ENCODE measurements at places on chromosomes 1 and 21. TPM values are rescaled to one million over a fixed set of nuclear protein-coding genes. Genes with fewer than 3 reads are reported as not detected.

The ANP32E gene
- 12.3 TPM for total RNA-seq

The SPRR2D gene
- 69.2 TPM for total RNA-seq

The PTPRU gene
- total RNA-seq: 29.2 TPM

The S100A9 gene
- total RNA-seq: 11.0 TPM

GRCh38 chr1:22791831-22792347 is 81.2 kb downstream of the EPHB2 start:
- no peaks in the 10 kb centered on the region for H3K36me3 ChIP-seq
- DNase-seq: no peak
- H3K27me3 ChIP-seq: no peaks in the 10 kb centered on the region

- no peaks in the 10 kb centered on the region for H3K36me3 ChIP-seq
- no peak overlapping the region for H3K27ac ChIP-seq
- no peak for DNase-seq
- no peaks in the 10 kb centered on the region for H3K27me3 ChIP-seq
- H3K4me1 ChIP-seq: peaks cover 41% of the 10 kb centered on the region
These were observed 3.1 kb upstream of the EVA1B start for GRCh38 chr1:36326499-36326898.

DNA sequence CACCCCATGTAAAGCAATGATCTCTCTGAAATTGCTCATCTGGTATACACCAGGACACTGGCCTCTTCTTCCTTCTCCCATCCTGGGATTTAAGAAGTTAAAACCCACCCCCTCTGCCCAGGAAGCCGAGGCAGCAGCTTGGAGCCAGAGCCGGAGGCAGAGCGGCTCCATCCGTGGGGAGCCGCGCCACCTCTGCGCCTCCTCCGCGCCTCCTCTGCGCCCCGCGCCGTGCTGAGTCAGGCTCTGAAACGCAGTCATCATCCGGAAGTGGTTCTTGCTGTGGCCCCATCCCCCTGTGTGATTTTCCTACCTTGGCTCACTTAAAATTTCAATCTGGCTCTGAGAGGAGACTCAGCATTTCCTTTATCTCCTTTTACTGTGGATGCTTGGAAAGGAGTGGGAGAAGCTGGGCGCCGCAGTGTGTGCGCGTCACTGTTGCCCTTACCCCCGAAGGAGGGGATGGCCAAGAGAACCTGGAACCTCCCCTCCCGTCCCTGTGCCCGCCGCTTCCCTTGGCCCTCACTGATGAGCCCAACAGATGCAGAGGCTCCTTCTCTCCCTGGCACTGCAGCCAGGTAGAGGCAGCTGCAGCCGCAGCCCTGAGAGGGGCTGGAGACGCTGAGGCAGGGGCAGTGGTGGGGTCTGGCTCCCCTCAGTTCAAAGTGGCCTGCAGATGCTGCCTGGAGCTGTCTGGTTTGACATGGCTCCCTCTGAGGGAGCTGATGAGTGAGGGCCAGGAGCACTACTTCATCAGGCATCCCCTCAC is 15.3 kb upstream of the NPHP4 start:
- no peaks in the 10 kb centered on the region for H3K27me3 ChIP-seq
- no peak overlapping the region for H3K27ac ChIP-seq
- no peak overlapping the region for H3K4me3 ChIP-seq

DNA sequence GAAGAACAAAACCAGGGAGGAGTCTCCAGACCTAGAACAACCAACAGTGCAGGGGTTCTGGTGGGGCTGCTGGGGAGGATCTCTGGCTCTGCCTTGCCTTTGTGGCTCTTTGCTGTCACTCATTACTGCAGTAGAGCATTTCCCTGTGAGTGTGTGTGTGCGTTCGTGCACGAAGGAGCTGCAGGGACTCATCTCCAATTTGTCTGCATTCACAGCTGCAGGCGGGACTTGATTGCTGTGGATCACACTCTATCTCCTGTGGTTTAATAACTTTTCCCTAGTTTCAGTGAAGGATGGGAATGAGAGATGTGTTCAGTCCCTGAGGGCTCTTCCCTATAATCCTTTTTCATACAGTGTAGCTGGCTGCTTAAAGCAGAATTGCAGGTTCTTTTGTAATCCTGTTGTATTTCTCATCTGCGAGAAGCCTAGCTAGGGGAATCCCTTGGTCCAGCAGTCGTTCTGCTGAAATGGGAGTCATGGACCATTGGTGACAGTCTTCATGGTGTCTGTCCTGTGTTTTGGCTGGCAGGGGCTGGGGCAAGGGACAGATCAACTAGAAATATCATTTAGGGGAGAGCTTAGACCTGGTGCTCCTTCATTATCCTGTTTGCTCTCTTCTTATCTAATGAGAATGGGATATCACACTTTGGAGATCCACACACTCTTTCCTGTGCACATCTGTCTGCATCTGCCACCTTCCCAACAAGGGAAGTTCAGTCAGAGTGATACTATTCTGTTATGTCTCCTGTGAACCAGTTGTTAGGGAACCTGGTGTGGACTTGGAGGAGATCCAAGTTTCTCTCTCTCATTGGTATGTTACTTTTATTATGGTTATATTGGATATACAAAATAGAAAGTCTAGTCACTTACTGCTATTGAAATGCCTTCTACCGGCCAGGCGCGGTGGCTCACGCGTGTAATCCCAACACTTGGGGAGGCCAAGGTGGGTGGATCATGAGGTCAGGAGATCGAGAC is 3.0 kb downstream of the PCP4L1 start:
- no peaks in the 10 kb centered on the region for H3K36me3 ChIP-seq
- H3K4me1 ChIP-seq: peaks cover 26% of the 10 kb centered on the region
- H3K27me3 ChIP-seq: peaks cover 34% of the 10 kb centered on the region
- no peak overlapping the region for H3K27ac ChIP-seq
- DNase-seq: no peak
- no peak overlapping the region for H3K4me3 ChIP-seq

DNA sequence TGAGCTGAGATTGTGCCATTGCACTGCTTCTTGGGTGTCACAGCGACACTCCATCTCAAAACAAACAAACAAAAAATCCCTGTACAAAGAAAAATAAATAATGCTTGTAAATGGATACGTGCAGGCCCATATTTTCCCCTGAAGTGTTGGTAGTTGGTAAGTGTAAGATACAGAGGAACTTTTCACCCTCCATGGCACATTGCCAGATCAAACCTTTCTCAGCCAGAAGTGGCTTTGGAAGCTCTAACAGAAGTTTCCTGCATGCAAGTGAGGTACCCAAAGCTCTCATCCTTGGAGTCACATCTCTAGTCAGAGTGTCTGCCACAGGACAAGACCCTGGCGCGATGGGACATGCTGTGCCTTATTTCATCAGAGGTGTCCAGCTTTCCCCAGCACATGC is 7.3 kb downstream of the NDUFV3 start:
- H3K27ac ChIP-seq: no peak overlapping the region
- H3K27me3 ChIP-seq: no peaks in the 10 kb centered on the region
- H3K36me3 ChIP-seq: peaks cover 76% of the 10 kb centered on the region
- H3K4me1 ChIP-seq: peaks cover 3% of the 10 kb centered on the region
- no peak for DNase-seq

GRCh38 chr1:234607109-234608024 is 2.6 kb downstream of the IRF2BP2 start:
- peaks cover 50% of the 10 kb centered on the region for H3K4me1 ChIP-seq
- H3K27ac ChIP-seq: peak overlapping the region; percentile 99
- H3K27me3 ChIP-seq: no peaks in the 10 kb centered on the region
- DNase-seq: no peak
- peaks cover 18% of the 10 kb centered on the region for H3K36me3 ChIP-seq

GRCh38 chr1:44086692-44087474 is 31.7 kb upstream of the KLF17 start:
- H3K4me3 ChIP-seq: no peak overlapping the region
- no peak for DNase-seq
- no peaks in the 10 kb centered on the region for H3K36me3 ChIP-seq
- peaks cover 23% of the 10 kb centered on the region for H3K27me3 ChIP-seq
- H3K4me1 ChIP-seq: no peaks in the 10 kb centered on the region
- no peak overlapping the region for H3K27ac ChIP-seq

- H3K4me1 ChIP-seq: no peaks in the 10 kb centered on the region
- H3K4me3 ChIP-seq: no peak overlapping the region
- H3K27me3 ChIP-seq: no peaks in the 10 kb centered on the region
- no peak for DNase-seq
These were observed 48.5 kb downstream of the CELF3 start for GRCh38 chr1:151668090-151668489.

DNA sequence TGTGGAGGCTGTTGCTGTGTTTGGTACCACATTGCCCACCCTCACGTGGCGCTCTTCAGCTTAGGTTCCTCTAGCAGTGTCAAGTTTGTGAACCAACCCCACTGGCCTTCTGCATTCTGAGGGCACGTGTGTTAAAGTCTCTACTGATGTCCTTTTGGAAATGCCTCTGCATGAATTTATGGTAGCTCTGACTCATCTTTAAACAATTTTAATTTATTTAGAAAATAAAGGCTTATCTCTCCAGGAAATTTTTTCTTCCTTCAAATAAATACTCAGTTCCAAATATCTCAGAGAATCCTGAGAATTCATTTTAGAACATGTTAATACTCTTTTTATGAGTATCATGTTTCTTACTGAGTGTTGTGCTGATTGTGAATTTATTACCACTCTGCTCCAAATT is 5.5 kb downstream of the CD1D start:
- H3K27me3 ChIP-seq: peaks cover 53% of the 10 kb centered on the region
- no peak for DNase-seq
- no peaks in the 10 kb centered on the region for H3K36me3 ChIP-seq

Data from suprapubic skin (tissue), 4 donors.